ENCODE measurements at places on chromosomes 2 and 18. TPM values are rescaled to one million over a fixed set of nuclear protein-coding genes. Genes with fewer than 3 reads are reported as not detected.

The NT5DC4 gene
- total RNA-seq, result not detected

The CCDC74A gene
- total RNA-seq, result 0.38 TPM

The ASB18 gene
- total RNA-seq, result not detected

The ALK gene
- total RNA-seq, result not detected

The PMS1 gene
- 35.1 TPM for total RNA-seq

The COL4A3 gene
- total RNA-seq, result 0.03 TPM

The DYNAP gene
- not detected for total RNA-seq

The HTR2B gene
- not detected for total RNA-seq

The ANKRD30B gene
- not detected for total RNA-seq

The ANKRD30BL gene
- not detected for total RNA-seq

The MAB21L4 gene
- not detected for total RNA-seq

The LYPD1 gene
- not detected for total RNA-seq

The CTDSP1 gene
- total RNA-seq, result 183 TPM

The MEIS1 gene
- total RNA-seq, result not detected

The RBM44 gene
- total RNA-seq, result 0.61 TPM

The ESPNL gene
- 0.41 TPM for total RNA-seq

The TSPYL6 gene
- total RNA-seq, result not detected

The EHBP1 gene
- 31.9 TPM for total RNA-seq

The CHRNA1 gene
- not detected for total RNA-seq

Data from CD4-positive, alpha-beta memory T cell (primary cell).